ENCODE measurements at places on chromosomes 12 and 14. TPM values are rescaled to one million over a fixed set of nuclear protein-coding genes. Genes with fewer than 3 reads are reported as not detected.

ADAM21 gene
- total RNA-seq = not detected

C12orf60 gene
- total RNA-seq = 1.4 TPM

FLVCR2 gene
- 4.6 TPM for total RNA-seq

SOAT2 gene
- total RNA-seq = 0.16 TPM

PTPRB gene
- total RNA-seq = 33.6 TPM

- H3K27ac ChIP-seq = no peak overlapping the region
- no peaks in the 10 kb centered on the region for H3K27me3 ChIP-seq
- no peaks in the 10 kb centered on the region for H3K4me1 ChIP-seq
- H3K4me3 ChIP-seq = no peak overlapping the region
- no peaks in the 10 kb centered on the region for H3K36me3 ChIP-seq
Measured at GRCh38 chr12:63133981-63134380, 17.0 kb downstream of the AVPR1A start.

- H3K4me3 ChIP-seq = no peak overlapping the region
- no peaks in the 10 kb centered on the region for H3K4me1 ChIP-seq
- no peaks in the 10 kb centered on the region for H3K36me3 ChIP-seq
- peak overlapping the region; percentile 81 for H3K27ac ChIP-seq
- H3K27me3 ChIP-seq = no peaks in the 10 kb centered on the region
Measured at GRCh38 chr12:14188744-14189143, 176.7 kb upstream of the ATF7IP start.

DNA sequence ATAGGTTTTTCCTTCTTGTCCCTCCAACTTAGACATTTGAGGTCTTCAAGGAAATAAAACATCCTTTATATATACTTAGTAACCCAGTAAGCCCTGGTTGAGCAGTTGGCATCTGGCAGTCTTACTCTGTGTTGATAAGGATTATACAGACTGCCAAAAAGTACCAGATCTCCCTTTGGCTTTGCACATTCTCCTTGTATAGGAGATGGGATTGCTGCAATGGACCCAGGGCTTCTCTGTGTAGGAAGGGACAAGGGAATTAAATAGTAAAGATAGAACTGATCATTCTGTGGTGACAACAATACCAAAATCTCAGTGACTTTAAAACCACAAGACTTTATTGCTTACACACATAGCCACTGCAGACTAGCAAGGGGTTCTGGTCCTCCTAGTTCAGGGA is 180.1 kb upstream of the CCDC196 start:
- no peak overlapping the region for H3K4me3 ChIP-seq
- H3K4me1 ChIP-seq = no peaks in the 10 kb centered on the region
- DNase-seq = no peak
- no peak overlapping the region for H3K27ac ChIP-seq
- no peaks in the 10 kb centered on the region for H3K36me3 ChIP-seq

- H3K27me3 ChIP-seq = no peaks in the 10 kb centered on the region
- no peaks in the 10 kb centered on the region for H3K4me1 ChIP-seq
- no peak overlapping the region for H3K27ac ChIP-seq
- H3K36me3 ChIP-seq = no peaks in the 10 kb centered on the region
Measured at GRCh38 chr12:3231399-3231876, 154.3 kb downstream of the TSPAN9 start.

- H3K27me3 ChIP-seq = no peaks in the 10 kb centered on the region
- no peak overlapping the region for H3K27ac ChIP-seq
- DNase-seq = no peak
- no peak overlapping the region for H3K4me3 ChIP-seq
Measured at GRCh38 chr12:92845329-92845728, 83.8 kb downstream of the EEA1 start.

- no peaks in the 10 kb centered on the region for H3K4me1 ChIP-seq
- no peak for DNase-seq
- no peak overlapping the region for H3K4me3 ChIP-seq
- H3K27me3 ChIP-seq = no peaks in the 10 kb centered on the region
- H3K36me3 ChIP-seq = no peaks in the 10 kb centered on the region
Measured at GRCh38 chr12:7100239-7100638, 8.0 kb upstream of the C1R start.

All from breast epithelium (tissue), 4 donors.